ENCODE measurements at places on chromosomes 12 and 14.

GRCh38 chr14:100824091-100824551 lies 1.8 kb upstream of the MEG3 start:
- DNase-seq, result no peak

DNA sequence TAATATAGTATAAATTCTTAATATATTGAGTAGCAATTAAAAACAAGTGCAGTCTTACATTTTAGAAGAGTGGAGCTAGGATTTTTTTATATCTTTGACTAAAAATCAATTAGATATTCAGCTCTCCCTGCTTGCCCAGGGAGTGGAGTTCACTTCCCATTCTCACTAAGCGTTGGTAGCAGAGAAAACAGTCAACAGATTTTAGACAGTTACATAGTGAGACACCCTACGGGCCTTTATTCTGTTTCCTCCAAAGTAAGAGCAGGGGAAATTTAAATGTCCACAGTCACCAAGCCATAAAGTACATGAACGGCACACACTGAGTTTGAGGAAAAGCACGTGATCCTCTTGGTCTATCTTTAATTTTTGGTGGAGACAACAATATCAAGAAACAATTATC lies 131.6 kb upstream of the PLEKHG7 start:
- no peak for DNase-seq

- no peak for DNase-seq
Observed at GRCh38 chr12:38669530-38669929, 235.9 kb downstream of the CPNE8 start.

DNA sequence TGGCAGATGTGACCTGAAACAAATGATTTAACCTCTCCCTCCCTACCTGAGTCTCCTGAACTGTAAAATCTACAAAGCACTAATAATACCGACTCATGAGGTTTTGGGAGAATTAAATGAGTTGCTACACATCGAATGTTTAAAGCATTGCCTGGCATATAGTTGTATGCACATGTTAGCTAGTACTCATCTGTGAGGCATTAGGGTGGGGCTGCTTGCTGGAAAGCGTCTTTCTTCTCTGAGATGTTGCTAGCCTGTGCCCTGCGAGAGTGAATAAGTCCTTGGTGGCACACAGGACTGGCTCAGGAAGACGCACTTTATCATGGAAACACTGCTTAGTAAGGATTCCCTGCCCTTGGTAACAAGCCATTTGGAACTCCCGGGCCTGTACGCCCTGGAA lies 6.1 kb downstream of the RAPGEF3 start:
- no peak for DNase-seq

Data from midbrain (tissue), 1 donor.